Globus pallidus (tissue), 1 donor: ENCODE measurements at places on chromosomes 4 and X.

- no peak for DNase-seq
Observed at GRCh38 chr4:146104541-146104940, 71.0 kb upstream of the LSM6 start.

- peak; percentile 63 for DNase-seq
Observed at GRCh38 chrX:32530802-32531403, 680.4 kb downstream of the DMD start.

- DNase-seq = no peak
Observed at GRCh38 chr4:11791797-11792196, 363.1 kb upstream of the HS3ST1 start.

GRCh38 chr4:185062606-185063005 lies 44.3 kb downstream of the HELT start:
- DNase-seq = no peak

DNA sequence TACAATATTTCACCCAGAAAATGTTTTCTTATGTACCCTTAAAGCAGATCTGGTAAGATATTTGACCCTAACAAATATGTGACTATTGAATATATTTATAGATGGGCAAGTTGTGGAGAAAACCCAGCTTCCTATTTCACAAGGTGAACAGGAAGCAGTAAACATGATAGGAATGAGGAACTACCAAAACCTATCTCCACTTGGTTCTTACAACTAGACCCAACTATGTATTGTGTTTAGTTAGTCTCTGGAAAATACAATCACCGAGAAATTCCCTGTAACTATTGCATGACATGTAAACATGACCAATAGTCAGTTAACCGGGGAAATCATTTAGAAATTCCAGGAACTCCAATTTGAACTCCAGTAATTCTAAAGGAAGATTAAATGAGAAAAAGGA lies 8.4 kb upstream of the RXFP1 start:
- DNase-seq = no peak

- peak; percentile 77 for DNase-seq
Observed at GRCh38 chr4:153750197-153750817, 9.5 kb downstream of the RNF175 start.

- DNase-seq = no peak
Observed at GRCh38 chrX:118156254-118156952, 39.8 kb upstream of the KLHL13 start.

GRCh38 chr4:103934178-103934789 lies 214.5 kb upstream of the TACR3 start:
- DNase-seq = peak; percentile 54

DNA sequence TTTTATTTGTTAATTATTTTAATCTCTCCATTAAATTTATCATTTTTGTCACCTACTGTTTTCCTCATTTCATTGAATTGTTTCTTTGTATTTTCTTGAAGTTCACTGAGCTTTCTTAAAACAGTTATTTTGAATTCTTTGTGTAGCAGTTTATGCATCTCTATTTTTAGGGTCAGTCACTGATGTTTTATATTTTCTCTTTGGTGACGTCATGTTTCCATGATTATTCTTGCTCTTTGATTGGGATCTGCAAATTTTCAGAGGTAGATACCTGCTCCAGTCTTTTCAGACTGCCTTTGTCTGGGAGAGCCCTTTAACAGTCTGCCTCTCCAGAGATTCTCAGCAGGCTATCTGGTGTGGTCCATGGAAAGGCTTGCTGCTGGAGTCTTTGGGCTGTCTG lies 25.6 kb upstream of the TRPC5 start:
- no peak for DNase-seq

GRCh38 chrX:1242891-1243402 lies 25.7 kb upstream of the CSF2RA start:
- DNase-seq = no peak

DNA sequence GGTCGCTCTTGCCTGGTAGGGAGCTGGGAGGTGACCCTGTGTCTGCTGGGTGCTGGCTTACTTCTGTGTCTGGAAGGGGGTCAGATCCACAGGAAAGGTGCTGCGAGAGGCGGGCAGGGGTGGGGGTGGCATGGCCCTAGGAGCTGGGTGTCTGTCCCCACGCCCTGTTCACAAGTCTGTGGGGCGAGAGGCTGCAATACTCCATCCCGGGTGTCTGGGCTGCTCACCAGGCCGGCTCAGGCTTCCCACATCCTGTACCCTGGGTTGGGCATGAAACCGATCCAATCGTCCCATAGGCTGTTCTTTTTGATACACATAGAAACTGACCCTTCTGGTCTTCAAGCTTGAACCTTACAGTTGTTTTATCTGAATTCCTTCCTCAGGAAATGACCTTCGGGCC lies 993 bp upstream of the CTAG2 start:
- DNase-seq = no peak

- DNase-seq = no peak
Observed at GRCh38 chr4:79663141-79663540, 255.1 kb upstream of the GK2 start.
